ENCODE measurements at places on chromosomes 16 and 17. TPM values are rescaled to one million over a fixed set of nuclear protein-coding genes. Genes with fewer than 3 reads are reported as not detected.

DNA sequence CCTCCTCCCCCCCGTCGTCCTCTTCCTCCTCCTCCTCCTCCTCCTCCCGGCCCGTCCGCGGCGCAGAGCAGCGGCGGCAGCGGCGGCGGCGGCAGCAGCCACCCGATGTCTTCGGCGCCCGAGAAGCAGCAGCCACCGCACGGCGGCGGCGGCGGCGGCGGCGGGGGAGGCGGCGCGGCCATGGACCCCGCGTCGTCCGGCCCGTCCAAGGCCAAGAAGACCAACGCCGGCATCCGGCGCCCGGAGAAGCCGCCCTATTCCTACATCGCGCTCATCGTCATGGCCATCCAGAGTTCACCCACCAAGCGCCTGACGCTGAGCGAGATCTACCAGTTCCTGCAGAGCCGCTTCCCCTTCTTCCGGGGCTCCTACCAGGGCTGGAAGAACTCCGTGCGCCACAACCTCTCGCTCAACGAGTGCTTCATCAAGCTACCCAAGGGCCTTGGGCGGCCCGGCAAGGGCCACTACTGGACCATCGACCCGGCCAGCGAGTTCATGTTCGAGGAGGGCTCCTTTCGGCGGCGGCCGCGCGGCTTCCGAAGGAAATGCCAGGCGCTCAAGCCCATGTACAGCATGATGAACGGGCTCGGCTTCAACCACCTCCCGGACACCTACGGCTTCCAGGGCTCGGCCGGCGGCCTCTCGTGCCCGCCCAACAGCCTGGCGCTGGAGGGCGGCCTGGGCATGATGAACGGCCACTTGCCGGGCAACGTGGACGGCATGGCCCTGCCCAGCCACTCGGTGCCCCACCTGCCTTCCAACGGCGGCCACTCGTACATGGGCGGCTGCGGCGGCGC is at the start of gene FOXF1:
TSS of gene FOXF1 (plus strand) at position 63 of the 797 bp plus-strand sequence. CDS start at position 106, 43 bp downstream.
- DNase-seq = no peak

GALNS gene
- 60.4 TPM for total RNA-seq

SECTM1 gene
- 1.1 TPM for total RNA-seq

CETP gene
- 27.1 TPM for total RNA-seq

GRCh38 chr16:12600116-12600515 is 203.6 kb downstream of the CPPED1 start:
- DNase-seq = no peak

DNA sequence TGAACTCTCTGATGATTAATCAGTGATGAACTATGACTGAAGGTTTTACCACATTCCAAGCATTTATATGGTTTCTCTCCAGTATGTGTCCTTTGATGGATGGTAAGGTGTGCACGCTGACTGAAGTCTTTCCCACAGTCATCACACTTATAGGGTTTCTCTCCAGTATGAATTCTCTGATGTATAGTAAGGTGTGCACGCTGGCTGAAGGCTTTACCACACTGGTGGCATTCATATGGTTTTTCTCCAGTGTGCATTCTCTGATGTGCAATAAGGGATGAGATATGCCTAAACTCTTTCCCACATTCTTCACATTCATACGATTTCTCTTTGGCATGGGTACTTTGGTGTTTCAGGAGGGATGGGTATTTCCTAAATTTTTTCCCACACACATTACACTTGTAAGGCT is 16.4 kb downstream of the ZNF287 start:
- no peak for DNase-seq

DNA sequence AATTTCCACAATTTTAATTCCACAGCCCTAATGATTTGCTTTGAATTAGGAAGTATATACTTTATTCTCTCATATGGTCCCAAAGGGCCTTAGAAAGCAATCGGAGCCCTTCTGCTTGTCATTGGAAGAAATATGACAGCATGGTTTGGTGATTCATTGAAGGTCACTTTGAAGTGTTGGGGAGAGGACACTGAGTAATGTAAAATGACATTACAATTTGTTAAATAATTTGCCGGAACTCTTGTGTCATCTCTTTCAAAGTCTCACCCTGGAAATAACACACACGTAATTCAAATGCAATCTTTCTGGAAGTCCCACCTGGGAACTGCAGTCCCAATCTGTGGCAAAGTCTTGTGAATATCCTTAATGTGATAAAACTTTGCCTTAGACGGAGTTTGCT is 59.8 kb downstream of the BMERB1 start:
- DNase-seq = no peak

EVI2B gene
- total RNA-seq = 1.6 TPM

- no peak for DNase-seq
Observed at GRCh38 chr17:80432961-80433550, 18.1 kb downstream of the ENDOV start.

GRCh38 chr17:38672788-38673706 is 1.7 kb downstream of the EPOP start:
- DNase-seq = no peak

ZNF689 gene
- total RNA-seq = 11.4 TPM

DNA sequence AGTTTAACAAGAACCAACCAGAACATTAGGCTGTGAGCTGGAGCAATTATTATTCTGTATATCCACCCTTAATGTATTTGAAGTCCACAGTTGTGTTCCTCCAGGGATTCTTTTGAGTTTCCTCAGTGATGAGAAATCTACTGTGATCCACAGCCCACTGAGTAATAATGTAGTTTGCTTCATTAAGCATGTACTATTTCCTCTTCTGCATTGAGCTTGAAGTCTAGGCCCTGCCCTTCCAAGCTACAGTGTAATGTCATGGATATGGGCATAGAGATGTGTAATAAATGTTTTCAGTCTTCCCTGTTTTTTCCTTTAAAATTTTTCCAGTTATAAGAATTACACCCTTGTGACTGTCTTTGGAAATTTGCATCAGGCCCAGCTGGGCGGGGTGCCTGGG is 36.4 kb upstream of the SLC12A3 start:
- no peak for DNase-seq

DNA sequence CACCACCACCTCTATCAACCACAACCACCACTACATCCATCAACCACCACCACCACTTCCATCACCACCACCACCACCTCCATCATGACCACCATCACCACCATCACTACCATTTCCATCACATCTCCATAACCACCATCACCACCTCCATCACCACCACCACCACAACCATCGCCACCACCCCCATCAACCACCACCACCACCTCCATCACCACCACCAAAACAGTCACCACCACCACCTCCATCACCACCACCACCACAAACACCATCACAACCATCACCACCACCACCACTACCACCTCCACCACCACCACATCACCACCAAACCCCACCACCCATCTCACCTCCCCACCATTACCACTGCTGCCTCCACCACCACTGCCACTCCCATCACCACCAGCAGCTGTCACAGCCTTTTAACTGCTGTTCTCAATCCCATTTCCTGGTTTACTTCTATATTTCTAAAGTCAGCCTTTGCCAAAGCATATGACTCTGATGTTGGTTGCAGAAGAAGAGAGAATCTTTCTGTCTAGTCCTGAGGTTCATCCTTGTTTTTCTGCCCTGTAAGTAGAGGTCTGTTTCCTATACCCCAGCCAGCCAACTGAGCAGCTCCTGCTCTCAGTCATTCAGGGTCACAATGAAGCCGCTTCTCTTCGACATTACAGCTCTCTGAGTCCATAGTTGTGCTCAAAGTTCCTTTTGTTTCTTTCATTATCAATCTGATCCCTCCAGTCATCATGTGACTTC is 14.0 kb downstream of the MARCHF10 start:
- no peak for DNase-seq

DNA sequence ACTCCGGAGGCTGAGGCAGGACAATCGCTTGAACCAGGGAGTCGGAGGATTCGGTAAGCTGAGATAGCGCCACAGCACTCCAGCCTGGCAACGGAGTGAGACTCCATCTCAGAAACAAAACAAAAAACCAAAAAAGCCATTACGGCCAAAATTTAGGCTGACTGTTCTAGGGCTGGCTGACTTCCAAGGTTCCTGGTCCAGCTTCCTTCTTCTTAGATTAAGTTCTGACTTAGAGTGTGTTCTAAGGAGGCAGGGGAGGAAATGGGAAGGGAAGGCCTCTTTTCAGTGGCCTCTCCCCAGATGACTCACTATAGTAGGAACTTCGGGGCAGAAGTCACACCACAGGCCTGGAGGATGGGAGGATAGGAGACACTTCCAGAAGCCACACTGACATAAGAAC is 27.7 kb upstream of the CLEC18B start:
- peak; percentile 76 for DNase-seq

CD300A gene
- total RNA-seq = not detected

- no peak for DNase-seq
Observed at GRCh38 chr17:65181237-65182061, 44.3 kb downstream of the RGS9 start.

- DNase-seq = no peak
Observed at GRCh38 chr17:54945671-54946070, 22.8 kb downstream of the COX11 start.

TNFRSF17 gene
- not detected for total RNA-seq

- DNase-seq = no peak
Observed at GRCh38 chr16:22353191-22353919, 21.1 kb downstream of the CDR2 start.

- DNase-seq = no peak
Observed at GRCh38 chr17:64164596-64165285, 34.8 kb upstream of the ERN1 start.

DNA sequence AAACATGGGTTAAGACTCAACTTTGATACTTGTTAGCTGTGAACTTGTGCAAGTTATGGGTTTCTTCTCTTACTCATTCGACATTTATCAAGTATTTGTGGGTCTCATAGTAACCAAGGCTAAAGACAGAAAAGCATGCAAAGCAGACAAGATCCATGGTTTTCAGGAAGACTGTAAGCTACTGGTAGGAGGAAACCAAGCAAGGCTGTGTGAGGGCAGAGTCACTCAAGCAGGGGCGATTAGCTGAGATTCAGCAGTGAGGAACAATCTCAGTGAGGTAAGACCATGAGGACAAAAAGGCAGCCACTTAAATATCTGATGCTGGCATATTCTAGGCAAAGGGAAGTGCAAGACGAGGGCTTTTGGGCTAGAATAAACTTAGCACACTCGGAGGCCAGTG is 29.5 kb downstream of the MBTD1 start:
- no peak for DNase-seq

- no peak for DNase-seq
Observed at GRCh38 chr17:72121164-72122009, 567 bp downstream of the SOX9 start.

DNA sequence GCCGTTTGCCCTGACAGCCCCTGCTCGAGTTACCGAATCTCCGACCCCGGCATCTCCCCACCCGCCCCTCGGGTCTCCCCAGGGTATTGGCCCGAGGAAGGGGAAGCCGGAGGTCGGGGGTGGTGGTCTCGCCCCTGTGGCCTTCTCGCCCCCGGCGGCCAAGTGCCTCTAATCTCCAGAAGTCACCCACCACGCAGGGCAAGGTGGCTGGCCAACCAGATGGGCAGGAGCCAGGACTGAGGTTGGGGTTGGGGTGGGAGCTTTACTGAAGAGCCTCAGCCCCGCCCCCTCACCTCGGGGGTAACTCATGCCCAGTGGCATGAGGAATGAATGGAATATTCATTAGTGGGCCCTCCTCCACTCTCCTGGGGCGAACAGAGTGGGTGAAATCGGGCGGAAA is 637 bp downstream of the DHRS11 start:
- DNase-seq = no peak

- DNase-seq = no peak
Observed at GRCh38 chr16:65713181-65713808, 591.4 kb upstream of the CDH11 start.

GRCh38 chr16:30041841-30042240 is 10.8 kb upstream of the TLCD3B start:
- no peak for DNase-seq

DNA sequence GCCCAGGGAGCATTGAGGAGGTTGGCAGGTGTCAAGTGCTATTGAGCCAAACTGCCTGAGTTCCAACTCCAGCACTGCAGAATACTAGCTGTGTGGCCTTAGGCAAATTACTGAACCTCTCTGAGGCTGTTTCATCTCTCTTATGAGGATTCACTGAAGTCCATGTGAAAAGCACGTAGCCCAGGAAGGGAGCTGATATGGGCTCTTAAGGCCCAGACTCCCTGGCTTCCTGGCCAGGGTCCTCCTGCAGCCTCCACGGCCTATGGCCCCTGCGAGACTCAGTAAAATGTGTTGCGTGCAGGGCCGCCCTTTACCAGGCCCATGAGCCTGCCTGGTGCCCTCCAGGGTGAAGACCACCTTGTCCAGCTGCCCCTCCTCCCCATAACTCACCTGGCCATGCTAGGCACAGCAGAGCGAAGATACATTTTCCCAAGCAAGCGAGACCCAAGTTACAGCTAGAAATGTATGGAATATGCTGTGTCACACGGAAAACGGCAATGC is 133.7 kb upstream of the TNRC6C start:
- DNase-seq = no peak

DNA sequence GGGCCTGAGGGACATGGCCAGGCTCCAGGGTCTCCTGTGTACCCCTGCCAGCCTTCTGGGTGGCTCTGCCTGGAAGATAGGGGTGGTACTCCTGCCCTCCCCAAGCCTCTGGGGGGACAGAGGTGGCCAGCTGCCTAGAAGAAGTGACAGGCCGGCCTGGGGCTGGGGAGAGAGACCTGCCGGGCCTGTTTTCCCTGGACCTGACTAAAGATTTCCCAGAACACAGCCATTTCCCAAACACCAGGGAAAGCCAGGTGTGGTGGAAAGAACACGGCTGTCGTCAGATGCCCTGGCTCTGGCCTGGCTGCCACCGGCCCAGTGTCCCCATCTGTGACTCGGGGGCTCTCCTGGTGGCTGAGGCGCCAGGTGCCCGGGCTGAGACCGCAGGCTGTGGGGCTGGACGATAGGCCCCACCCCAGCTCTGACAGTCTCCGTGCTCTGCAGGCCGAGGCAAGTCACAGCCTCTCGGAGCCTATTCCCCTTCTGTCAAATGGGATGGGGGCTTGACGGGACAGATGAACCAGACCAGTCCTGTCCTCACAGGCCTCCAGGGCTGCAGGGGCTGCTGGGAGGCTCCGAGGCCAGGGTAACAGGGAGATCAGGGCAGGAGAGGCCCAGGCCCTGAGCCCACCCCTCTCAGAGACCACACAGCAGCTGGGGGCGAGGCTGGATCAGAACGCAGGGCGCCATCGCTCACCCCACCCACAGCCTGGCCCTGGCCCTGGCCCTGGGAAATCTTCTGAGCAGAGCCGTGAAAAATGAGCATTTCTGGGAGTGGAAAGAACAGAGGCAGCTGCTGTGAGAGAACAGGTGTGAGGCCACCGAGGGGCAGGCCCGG is 33.1 kb downstream of the CTU2 start:
- no peak for DNase-seq

- DNase-seq = no peak
Observed at GRCh38 chr16:75584108-75584507, 17.9 kb downstream of the GABARAPL2 start.

DNA sequence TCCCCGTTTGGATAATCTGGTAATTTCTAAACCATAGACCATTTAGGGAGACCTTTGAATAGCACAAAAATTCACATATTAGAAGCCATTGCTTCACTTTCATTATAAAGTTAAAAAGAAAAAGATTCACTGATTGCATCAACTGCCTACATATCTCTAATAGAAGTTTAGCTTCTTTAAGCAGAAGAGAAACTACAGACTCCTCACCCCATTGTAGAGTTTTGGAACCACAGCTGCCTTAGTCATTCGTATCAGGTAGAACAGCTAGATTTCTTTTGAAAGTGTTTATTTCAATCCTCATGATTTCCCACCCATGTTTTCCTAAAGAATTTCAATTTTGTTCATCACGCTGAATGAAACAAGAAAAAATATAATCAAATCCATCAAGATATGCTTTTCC is 144.8 kb downstream of the CDH8 start:
- no peak for DNase-seq

ZNF174 gene
- 7.5 TPM for total RNA-seq

All from glomerular endothelial cell (primary cell).